ENCODE measurements at places on chromosomes 12 and 14.

DNA sequence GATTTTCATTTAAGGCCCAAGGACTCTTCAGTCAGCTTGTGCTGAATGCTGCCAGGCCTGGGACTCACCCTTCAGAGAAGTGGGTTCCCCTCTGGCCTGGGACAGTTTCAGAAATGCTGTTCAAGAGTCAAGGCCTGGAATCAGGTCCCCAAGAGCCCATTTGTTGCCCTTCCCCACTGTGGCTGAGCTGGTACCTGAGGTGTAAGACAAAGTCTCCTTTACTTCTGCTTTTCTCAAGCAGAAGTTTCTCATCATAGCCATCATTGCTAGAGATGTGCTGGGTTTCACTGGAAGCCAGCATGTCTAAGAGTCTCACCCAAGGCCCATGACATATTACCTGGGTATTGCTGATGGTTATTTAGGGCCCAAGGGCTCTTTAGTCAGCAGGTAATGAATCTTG lies 8.9 kb downstream of the FANCM start:
- DNase-seq: no peak

- DNase-seq: no peak
These were observed 5.8 kb upstream of the LRP10 start for GRCh38 chr14:22865424-22866405.

DNA sequence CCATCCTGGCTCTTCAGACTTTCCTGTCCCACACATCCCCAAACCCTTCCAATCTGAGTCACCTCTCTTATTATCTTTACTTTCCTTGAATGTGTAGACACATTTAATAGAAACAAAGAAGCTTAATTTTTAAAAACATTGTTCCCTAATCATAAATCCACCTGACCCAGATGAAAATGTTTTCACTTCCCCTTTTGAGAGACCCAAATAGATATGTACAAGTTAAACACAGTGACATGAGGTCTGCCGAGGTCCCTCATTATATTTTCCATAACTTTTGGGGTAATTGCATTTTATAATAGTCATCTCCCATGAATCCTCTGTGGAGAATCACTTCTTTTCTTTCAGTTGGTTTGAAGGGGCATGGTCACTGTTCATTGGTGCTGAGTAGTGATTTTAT lies 191.1 kb downstream of the GRIN2B start:
- DNase-seq: no peak

DNA sequence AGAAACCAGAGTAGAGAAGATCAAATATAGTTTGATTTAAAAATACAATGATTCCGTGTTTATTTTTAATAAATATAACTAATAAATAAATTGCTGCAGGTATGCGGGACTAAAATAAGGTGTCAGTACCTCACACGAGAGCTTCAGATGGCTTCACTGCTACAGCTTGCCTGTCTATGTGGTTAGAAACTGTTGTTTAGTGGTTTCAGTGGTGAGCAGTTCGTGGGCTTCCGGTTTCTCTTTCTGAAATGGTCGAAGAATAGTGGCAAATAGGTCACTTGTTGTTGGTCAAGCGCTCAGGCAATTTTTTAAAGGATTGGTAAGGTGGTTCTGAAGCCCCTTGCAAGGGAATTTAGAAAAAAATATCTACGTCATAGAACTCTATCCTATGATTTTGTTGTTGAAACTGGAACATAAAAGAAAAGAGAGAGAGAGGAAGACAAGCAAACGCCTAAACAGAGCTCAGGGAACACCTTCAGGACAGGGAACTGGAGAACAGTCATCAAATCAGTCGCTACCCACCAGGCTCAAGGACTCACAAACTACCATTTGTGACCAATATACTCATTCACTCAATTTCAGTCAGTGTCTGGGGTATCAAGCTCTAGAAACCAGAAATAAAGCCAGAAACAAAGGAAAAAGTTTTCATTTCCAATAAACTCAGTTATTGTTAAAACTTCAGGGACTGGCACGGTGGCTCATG lies 31.3 kb downstream of the GABARAPL1 start:
- no peak for DNase-seq

GRCh38 chr14:68283378-68284123 lies 464.0 kb downstream of the RAD51B start:
- DNase-seq: no peak

DNA sequence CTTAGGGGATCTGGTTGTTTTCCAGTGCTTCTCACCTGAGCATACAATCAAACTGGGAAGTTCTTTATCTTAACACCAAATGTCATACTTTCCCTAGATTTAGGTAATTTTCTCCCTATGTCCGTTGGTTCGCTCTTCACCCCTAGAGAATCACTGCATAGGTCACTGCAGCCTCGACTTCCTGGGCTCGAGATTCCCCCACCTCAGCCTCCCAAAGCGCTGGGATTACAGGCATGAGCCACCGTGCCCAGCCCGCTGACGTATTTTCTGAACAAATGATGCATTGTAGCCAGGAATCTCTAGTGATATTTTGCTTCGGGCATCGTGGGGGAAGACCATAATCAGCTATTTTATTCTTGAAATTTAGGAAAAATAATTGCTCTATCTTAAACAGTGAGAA lies 1.1 kb upstream of the RPL41 start:
- no peak for DNase-seq
